CD4-positive, alpha-beta T cell treated with Interleukin-10 for 1 hour (primary cell): ENCODE measurements at places on chromosomes 7 and 10.

- DNase-seq: peak; percentile 10
These were observed 620.4 kb downstream of the GALNT17 start for GRCh38 chr7:71752171-71752935.

DNA sequence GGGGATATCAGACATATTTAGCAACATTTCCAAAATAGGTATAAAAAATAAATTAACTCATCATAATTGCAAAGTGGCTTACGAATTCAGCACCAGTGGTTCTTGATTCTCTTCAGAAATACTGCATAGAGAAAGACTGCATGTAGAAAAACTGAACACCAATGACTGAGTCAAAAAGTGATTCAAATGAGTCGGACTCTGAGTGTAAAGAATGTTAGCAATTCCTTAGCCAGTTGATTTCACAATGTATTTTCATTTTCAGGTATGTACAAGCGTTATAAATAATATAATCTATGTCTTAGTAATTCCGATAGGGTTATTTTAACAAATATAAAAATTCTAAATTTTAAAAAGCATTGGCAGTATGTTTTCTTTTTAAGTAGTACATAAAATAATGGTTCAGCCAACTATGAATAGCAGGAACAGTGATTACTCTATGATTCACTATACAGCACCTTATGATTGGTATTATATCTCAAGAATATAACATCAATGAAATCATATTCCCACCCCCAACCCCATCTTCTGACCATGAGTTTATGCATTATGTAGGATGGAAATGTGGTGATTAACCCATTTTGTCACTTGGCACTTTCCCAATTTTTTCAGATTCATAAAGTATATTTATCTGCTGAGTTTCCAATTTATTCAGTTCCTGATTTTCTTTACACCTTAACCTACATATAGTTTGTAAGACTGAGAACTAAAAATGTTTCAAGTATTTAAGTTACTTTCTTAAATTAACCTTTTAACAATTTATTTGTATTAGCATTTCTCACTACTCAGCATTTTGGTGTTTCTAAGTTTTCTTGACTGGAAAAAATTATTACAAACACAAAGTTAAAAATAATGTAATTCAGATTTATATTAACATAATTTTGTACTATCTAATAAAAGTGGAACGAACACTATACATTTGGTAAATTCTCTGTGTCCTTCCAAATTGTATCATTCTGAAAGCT lies 33.9 kb downstream of the DNAJC1 start:
- no peak for DNase-seq

DNA sequence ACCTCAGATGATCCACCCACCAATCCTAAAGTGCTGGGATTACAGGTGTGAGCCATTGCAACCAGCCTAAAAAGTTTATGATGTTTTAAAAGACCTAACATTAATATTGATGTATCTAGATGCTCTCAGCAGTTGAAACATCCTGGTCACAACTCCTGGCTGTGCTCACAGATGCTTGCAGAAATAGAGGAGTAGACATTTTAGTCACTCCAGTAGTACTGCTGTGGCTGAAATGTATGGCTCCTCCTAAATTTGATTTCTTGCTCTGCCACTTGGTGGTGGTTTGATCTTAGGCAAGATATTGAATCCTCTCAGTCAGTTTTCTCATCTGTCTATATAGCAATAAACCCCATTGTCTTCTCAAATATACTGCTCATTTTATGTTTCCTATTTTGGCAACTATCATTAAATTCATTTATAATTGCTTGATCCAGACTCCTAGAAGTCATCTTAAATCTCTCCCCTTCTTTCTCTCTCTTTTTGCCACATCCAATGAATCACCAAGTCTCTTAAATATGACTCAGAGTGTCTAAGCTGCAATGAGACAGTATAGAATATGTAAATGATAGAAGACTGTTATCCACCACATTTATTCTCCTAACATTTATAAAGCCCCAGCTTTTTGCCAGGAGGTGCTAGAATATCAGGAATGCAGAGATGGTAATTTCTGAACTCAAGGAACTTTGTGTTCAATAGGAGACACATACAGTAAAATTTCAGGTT lies 78.1 kb upstream of the NRBF2 start:
- no peak for DNase-seq

DNA sequence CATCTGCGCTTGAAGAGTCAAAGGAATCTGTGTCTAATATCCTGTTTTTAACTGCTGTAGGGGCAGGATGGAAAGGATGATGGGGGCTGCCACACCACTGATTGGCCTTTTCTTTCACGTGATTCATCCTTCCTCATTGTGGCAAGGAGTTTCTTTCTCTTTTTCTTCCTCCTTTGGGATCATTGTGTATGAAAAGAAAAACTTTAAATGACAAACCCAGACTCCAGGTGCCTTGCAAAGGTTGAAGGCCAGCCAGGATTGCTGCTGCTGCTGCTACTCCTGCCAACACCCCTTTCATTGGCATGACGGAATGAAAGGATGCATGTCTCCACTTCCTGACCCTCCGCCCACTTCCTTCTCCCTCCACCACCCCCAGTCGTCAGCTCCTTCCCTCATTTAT lies 6.5 kb upstream of the OIT3 start:
- DNase-seq: no peak

DNA sequence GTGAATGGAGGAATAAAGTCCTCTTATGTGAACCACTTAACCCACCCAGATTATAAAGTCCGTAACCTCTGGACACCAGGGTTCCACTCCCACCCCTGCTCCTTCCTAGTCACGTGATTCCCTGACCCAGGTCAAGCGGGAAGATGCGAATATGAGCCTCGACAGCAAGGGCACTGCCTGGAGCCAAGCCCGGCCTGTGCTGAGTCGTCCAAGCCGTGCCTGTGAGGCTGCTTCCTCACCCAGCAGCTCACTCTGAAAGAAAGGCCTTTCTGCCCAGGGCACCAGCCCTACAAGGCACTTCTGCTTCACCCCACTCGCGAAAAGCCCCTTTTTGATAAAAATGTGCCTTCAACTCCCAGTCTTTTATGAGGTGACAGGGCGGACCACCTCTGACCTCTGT lies 85.8 kb downstream of the CYTH3 start:
- no peak for DNase-seq

DNA sequence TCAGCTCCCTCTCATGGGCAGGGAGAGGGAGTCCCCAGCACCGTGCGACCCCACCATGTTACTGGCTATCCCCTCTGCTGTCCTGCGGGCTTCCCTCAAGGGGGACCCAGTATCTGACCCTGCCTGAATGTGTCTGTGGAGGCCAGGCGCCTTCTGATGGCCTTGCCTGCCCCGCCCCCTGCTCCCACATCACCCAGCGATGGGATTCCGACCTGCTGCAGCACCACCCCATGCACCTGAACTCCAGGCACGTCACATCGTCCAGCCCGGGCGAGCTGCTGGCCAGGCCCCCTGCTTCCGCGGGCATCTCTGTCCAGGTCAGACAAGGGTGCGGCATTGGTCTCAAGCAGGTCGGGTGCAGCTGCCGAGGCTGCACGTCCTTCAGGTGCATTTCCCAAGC lies 19.0 kb downstream of the LRRC27 start:
- DNase-seq: no peak

GRCh38 chr7:155705623-155706360 lies 61.3 kb downstream of the RBM33 start:
- DNase-seq: no peak

- no peak for DNase-seq
These were observed 91.8 kb downstream of the BAMBI start for GRCh38 chr10:28769091-28769604.

GRCh38 chr7:77226357-77226839 lies 26.8 kb upstream of the FGL2 start:
- no peak for DNase-seq

DNA sequence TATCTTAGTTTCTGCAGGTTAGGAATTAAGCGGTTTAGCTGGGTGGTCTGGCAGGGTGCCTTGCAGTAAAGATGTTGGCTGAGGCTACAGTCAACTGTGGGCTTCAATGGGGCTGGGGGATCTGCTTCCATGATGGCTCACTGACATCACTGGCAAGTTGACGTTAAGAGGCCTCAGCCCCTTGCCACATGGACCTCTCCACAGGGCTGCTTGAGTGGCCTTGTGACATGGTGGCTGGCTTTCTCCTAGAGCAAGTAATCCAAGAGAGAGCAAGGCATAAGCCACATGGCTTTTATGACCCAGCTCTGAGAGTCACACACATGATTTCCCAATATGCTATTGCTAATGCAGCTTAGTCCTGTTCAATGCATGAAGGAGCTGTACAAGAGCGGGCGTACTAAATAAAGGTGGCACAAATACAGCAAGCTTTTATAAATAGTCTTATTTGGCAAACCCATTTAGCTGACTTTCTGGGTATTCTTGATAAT lies 109.1 kb downstream of the SEPTIN7 start:
- no peak for DNase-seq

DNA sequence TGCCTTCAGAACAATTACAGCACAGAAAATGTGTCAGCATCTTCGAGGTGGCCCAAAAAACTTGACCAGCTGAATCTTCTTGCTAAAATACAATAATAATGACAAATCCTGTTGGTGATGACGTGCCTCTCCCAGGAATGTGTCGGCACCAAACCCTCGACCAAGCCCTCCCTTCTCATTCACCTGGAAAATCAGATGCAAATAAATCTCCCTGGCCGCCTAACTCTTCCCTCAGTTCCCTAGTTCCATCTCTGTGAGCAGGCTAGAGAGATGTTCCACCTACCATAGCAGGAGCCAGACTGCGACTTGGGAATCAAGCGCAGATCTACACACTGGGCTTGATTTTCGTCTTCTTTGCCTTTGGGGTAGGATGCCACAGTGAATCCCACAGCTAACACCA lies 4.1 kb downstream of the PRSS1 start:
- DNase-seq: no peak

DNA sequence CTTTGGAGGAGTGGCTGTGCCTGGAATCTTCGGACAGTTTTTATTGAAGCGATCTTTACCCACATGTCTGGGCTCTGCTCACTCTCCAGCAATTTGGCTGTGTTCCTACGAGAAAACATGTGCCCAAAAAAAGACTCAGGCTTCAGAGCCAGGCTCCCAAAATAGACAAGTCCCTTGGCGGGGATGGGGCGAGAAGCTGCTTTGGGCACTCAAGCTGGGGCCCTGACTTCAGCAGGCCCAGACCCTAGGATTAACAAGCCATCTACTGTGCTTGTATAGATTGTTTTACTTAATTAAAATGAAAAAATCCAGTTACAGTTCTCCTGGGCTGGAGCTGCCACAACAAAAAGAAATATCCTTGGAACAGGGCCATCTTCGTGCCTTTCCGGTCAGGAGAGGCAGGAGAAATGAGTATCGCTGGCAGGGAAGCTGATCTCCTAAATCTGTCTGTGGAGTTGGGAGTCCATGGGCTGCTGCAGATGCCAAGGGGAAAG lies 51.4 kb upstream of the PDCD4 start:
- no peak for DNase-seq

DNA sequence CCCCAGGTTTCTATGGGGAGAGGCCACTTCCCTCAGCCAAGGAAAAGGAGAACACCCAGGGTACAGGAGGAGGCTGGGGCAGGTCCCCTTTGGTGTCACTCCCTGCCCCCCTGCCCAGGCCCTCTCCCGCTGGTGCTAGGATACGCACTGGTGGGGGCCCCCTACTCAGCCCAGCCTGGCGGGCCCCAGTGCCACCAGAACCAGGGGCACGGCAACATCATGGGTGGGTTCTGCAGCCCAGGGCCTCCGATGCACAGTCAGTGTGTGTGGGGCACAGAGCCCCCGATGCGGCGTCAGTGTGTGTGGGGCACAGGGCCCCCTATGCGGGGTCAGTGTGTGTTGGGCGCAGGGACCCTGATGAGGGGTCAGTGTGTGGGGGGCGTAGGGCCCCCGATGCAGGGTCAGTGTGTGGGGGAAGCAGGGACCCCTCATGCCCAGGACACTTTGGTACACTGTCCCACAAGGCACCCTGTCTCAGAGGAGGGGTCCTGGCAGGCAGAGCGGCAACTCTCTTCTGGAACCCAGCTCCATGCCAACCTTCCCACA lies 23.1 kb upstream of the ZNF735 start:
- no peak for DNase-seq

GRCh38 chr7:158657189-158657746 lies 47.3 kb downstream of the NCAPG2 start:
- no peak for DNase-seq

DNA sequence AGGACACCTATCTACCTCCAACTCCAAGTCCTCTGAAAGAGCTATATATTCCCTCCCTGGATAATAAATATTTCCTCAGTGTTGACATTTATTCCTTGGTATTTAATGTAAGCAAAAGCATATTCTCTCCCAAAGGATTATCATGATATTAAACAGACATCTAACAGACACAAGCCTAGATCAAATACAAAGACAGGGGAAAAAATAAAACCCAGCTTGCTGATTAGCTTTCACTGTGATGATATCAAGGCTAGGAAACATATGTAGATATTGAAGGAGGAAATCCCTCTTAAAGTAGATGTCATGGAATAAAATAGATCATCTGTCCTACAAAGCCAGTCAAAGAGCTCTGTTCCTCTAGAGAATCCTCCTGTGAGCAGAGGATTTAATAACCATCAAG lies 95.2 kb downstream of the CRPPA start:
- no peak for DNase-seq

- DNase-seq: no peak
These were observed 78.8 kb upstream of the MDFIC start for GRCh38 chr7:114843102-114843501.

DNA sequence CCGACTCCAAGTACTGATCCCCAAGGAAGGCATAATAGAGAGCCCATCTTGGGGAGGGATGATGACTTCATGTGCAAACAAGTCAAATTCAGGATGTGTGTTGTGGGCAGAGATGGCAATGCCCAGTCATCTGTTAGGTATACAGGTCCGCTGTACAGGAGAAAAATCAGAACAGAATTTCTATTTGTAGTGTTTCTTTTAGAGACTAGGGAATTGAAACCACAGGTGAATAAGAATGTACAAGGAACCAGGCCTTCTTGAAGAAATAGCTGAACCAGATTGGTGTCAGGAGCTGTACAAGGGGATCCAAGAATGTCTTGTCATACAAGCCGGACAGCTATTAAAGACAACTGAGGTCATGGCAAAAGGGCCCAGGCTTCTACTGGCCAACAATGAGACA lies 147.9 kb downstream of the PFKFB3 start:
- no peak for DNase-seq

GRCh38 chr10:11010582-11010981 lies 7.1 kb upstream of the CELF2 start:
- DNase-seq: no peak

- DNase-seq: no peak
These were observed 123.5 kb downstream of the ADCY1 start for GRCh38 chr7:45697576-45698136.

- no peak for DNase-seq
These were observed 32.0 kb upstream of the CFAP46 start for GRCh38 chr10:132974249-132974796.

GRCh38 chr7:155198901-155199845 lies 98.5 kb upstream of the INSIG1 start:
- no peak for DNase-seq

- no peak for DNase-seq
These were observed 115.8 kb upstream of the LANCL2 start for GRCh38 chr7:55249332-55249731.

- no peak for DNase-seq
These were observed 1.5 kb downstream of the GRM3 start for GRCh38 chr7:86645225-86645608.
